CD4-positive, alpha-beta T cell treated with Interferon gamma for 1 hour (primary cell): ENCODE measurements at places on chromosomes 13 and 19.

DNA sequence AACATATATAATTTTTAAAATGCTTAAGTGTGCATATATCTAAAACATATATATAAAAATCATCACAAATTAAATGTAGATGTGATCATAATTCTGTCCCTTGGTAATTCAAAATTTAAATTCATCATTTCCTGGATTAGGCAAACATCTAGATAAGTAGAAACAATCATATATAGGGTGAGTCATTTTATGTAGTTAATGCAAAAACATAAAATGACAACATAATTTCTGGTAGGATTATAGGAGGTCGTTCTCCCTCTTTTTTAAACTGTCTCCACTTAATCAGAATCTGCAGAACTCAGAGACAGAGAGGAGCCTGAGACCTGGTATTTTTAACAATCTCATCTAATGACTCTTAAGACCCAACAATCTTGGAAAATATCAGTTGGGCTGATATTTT lies 333.4 kb downstream of the KCTD12 start:
- no peak for DNase-seq

GRCh38 chr13:112861876-112862615 lies 107.0 kb upstream of the MCF2L start:
- DNase-seq = no peak

- DNase-seq = no peak
Observed at GRCh38 chr19:29873801-29874575, 62.2 kb downstream of the CCNE1 start.

- DNase-seq = no peak
Observed at GRCh38 chr13:43036351-43037250, 13.2 kb downstream of the DNAJC15 start.

- DNase-seq = no peak
Observed at GRCh38 chr13:47678201-47678968, 322.7 kb downstream of the SUCLA2 start.

GRCh38 chr19:51000426-51000825 lies 978 bp downstream of the KLK8 start:
- no peak for DNase-seq

DNA sequence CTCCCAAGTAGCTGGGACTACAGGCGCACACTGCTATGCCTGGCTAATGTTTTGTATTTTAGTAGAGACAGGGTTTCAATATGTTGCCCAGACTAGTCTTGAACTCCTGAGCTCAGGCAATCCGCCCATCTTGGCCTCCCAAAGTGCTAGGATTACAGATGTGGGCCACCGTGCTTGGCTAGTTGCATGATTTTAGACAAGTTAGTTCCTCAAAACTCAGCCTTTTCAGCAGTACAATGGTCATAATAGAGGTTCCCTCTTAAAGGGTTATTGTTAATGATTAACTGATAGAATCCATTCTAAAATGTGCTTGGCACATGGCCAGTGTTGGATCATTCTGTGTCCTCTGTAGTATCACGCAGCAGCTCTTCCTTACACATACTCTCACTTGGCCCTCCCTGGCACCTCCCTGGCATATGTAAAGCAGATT lies 19.5 kb upstream of the IFT88 start:
- DNase-seq = no peak

DNA sequence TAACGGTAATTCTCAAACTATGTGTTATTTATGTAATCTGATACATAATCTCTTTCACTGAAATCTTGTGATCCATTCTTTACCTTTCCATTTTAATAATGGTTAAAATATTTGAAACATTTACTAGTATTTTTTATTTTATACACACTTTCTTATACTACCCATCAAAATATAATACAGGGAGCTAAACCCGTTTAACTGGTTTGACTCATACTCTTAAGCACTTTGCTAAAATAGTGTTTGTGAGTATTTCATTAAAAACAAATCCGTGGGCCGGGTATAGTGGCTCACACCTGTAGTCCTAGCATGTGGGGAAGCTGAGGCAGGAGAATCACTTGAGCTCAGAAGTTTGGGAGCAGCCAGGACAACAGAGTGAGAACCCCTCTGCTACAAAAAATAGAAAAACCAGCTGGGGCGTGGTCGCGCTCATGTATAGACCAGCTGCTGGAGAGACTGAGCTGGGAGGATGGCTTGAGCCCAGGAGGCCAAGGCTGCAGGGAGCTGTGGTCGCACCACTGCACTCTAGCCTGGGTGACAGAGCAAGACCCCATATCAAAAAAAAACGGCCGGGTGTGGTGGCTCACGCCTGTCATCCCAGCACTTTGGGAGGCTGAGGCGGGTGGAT lies 43.8 kb upstream of the DCUN1D2 start:
- DNase-seq = no peak

- DNase-seq = no peak
Observed at GRCh38 chr19:44662691-44663385, 8.4 kb upstream of the CEACAM19 start.

GRCh38 chr19:29329460-29330134 lies 116.6 kb upstream of the UQCRFS1 start:
- DNase-seq = no peak

DNA sequence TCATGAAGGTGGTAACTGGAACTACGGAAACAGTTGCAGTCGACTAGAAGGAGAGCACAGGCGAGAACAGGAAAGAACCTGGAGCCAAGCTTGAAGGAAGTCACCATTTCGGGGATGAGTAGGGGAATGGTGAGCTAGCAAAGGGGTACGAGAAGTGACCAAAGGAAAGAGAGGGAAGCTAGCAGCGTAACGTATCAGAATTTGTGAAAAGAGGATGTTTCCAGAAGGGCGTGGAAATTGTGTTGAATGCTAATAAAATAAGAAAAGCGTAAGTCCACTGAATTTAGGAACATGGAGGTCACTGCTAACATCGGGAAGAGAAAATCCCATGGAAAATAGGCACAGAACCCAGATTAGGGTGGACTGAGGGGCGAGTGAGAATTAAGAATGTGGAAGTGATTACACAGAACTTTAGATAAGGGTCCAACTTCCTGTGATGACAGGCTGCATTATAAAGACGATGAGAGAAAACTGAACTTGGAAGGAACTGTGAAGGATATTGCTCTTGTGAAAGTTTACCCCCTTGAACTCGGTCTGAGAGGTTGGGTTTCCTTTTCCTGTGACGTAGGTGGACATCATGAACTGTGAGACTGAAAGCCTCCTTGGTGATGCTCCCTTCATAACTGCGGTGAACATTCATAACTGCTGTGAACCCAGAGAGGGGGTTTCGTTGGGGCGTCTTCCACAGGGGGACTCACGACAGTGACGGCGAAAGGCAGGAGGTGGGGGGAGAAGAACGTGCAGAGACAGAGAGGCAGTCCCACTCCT lies 2.0 kb upstream of the FFAR2 start:
- DNase-seq = peak; percentile 64

- no peak for DNase-seq
Observed at GRCh38 chr13:105735281-105735680, 800.2 kb downstream of the EFNB2 start.

DNA sequence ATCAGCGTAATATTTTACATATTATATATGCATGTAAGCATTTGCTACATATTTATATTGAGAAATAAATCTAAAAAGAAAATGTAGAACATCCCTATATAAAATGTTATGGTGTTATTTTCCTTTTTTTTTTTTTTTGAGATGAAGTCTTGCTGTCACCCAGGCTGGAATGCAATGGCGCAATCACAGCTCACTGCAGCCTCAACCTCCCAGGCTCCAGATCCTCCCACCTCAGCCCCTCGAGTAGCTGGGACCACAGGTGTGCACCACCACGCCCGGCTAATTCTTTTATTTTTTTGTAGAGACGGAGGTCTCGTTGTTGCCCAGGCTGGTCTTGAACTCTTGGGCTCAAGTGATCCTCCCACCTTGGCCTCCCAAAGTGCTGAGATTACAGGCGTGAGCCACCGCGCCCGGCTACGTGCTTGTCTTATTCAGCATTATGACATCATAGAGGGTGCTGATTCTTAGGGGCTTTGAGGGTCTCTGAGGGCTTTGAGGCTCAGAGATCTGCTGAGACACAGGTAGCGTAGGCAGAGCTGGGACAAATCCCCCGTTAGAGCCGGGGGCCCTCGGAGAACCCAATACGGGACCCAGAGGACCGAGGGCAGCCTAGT lies 101.9 kb downstream of the GADD45B start:
- DNase-seq = no peak

- no peak for DNase-seq
Observed at GRCh38 chr19:18833141-18833476, 1.4 kb downstream of the UPF1 start.
